ENCODE measurements at places on chromosomes 3 and 15.
A peak's percentile ranks its signal among the peaks of the same experiment; 100 is the strongest.

GRCh38 chr3:161602475-161602874 lies 105.9 kb downstream of the OTOL1 start:
- no peak for DNase-seq

- DNase-seq: no peak
These were observed 71.8 kb upstream of the NDUFB4 start for GRCh38 chr3:120524171-120524923.

- no peak for DNase-seq
These were observed 208.8 kb downstream of the OSBPL10 start for GRCh38 chr3:31772272-31772671.

GRCh38 chr15:68632101-68632500 lies 53.3 kb downstream of the CORO2B start:
- DNase-seq: no peak

DNA sequence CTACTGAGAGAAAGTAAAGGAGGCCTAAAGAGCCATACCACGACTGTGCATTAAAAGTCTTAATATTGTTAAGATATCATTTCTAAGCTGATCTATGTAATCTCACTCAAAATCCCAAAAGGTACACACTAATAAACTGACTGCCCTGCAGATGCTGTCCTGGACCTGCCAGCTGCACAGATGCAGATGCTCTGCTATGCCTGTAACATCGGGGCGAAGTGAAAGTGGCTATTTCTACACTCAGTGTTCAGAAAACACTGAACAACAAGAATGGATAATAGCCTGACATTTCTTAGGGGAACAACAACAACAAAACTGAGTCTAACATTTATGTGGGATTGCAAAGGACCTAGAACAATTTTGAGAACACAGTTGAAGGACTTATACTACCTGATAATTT lies 31.9 kb downstream of the RAD18 start:
- DNase-seq: no peak

GRCh38 chr15:77409259-77410156 lies 10.4 kb downstream of the PEAK1 start:
- DNase-seq: no peak

DNA sequence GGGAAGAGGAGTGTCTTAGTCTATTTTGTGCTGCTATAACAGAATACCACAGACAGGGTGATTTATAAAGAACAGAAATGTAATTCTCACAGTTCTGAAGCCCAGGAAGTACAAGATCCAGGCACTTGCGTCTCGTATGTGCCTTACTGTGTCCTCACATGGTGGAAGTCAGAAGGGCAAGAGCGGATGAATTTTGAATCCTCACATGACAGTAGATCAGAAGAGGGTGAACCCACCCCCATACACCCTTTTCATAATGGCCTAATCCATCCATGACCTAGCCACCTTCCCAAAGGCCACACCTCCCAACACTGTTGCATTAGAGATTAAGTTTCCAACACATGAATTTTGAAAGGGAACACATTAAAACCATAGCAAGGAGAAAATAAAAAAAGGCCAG lies 18.7 kb upstream of the ANXA2 start:
- DNase-seq: no peak

DNA sequence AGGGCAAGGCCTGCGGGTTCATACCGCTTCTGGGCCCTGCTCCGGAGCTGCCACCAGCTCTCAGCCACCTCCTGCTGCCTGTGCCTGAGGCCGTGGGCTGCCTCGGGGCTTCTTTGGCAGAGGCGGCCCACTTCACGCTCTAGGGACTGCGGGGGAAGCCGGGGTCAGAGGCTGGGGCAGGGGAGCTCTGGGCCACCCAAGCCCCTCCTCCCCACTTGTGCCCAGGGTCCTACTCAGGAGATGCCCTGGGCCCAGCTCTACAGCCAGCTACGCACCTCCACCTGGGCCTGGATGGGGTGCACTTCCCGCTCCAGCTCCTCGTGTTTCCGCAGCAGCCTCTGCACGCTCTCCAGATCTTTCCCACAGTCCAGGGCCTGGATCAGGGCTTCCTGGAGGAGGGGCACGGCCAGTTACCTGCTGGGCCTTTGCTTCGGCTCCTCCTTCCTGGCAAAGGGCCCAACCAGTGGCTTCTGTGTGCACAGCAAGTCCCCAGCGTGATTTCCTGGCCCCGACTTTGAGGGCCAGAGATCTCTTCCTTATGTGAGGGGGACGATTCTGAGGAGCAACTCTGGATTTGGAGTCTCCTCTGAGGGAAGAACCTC lies 24.0 kb downstream of the PLA2G4B start:
- peak; percentile 88 for DNase-seq

- no peak for DNase-seq
These were observed 53.3 kb upstream of the CHMP2B start for GRCh38 chr3:87173776-87174175.

- DNase-seq: no peak
These were observed 28.2 kb downstream of the POMGNT2 start for GRCh38 chr3:43077707-43078106.

- no peak for DNase-seq
These were observed 2.0 kb upstream of the PAK2 start for GRCh38 chr3:196737655-196738054.

DNA sequence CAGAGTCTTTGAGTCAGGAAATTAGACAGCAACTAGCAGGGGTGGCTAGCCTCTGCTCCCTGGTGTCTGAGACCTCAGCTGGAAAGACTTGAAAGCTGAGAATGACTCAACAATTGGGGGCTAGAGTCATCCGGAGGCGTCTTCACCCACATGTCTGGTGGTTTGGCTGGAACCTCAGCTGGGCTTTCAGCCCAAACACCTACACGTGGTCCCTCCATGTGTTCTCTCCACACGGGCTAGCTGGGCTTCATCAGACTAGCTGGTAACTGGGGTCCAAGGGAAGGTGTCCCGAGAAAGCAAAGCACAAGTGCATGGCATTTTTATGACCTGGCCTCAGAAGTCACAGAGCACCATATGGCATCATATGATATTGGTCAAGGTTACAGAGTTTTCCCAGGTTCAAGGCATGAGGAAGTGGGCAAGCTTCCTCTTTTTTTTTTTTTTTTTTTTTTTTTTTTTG lies 19.9 kb upstream of the ABHD2 start:
- no peak for DNase-seq

DNA sequence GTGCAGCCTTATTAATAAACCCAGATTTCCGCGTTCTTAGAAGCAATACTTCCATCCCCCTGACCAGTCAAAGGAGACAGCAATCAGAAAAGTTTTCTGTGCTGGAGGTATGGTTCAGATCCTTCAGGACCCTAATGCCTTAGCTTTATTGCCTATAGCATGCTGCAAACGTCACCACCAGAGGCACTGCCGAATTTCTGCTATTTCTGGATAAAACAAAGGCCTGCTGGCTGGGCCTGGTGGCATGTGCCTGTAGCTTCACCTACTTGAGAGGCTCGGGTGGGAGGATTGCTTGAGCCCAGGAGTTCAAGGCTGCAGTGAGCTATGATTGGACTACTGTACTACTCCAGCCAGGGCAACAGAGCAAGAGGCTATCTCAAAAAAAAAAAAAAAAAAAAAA lies 407.2 kb downstream of the FOXP1 start:
- DNase-seq: no peak

- DNase-seq: no peak
These were observed 29.6 kb downstream of the TPM1 start for GRCh38 chr15:63072023-63072650.

GRCh38 chr3:151644986-151645385 lies 88.7 kb upstream of the AADACL2 start:
- DNase-seq: no peak

DNA sequence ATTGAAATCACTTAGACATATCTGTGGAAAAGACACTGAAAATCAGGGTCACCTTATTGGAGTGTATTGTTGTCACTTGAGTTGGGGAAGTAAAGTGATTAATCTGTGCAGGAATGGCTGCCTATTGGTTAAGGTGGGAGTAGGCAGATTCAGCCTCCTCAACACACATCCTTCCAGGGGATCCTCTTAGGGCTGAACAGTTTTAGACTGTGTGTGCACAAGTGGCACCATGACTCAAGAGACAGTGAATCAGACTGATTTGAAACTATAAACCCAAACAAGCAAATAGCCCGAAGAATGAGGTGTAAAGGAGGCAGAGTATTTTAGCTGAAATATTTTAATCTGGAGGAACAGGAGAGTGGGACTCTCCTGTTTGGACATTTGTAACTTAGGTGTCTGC lies 4.9 kb downstream of the ABHD17C start:
- no peak for DNase-seq

DNA sequence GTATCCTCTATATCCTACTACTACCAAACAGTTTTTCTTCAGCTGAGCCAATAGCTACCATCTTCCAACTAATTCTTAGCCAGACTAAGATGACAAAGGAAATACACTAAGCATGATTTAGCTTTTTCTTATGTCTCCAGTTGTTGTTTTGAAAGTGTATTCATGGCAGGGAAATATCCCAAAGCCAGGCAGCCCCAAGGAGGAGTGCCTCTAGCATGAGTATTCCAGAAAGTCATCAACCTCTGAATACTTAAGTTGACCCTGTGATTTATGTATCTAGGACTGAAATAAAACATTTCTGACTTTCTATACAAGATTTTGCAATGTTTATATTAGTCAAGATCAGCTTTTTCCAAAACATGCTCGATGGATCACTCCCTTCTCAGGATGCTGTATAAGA lies 449.1 kb downstream of the IL5RA start:
- no peak for DNase-seq

DNA sequence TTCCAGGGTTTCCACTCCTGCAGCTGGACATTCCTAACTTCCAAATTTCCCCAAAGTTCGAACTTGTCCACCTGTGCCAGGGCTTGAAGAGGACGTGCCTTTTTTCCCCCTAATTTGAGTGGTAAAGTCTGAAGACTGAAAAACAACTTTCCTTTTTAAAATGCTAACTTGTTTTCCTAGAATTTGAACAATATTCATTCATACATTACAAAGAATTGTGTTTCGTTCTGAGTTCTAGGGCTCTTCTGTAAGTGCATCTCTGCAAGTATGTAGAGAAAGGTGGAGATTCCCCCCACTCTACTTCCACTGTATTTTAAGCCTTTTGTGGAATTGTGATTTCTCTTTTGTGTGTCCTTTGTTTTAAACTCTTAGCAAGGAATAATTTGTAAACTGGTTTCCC lies 9.4 kb downstream of the DPH3 start:
- DNase-seq: no peak

DNA sequence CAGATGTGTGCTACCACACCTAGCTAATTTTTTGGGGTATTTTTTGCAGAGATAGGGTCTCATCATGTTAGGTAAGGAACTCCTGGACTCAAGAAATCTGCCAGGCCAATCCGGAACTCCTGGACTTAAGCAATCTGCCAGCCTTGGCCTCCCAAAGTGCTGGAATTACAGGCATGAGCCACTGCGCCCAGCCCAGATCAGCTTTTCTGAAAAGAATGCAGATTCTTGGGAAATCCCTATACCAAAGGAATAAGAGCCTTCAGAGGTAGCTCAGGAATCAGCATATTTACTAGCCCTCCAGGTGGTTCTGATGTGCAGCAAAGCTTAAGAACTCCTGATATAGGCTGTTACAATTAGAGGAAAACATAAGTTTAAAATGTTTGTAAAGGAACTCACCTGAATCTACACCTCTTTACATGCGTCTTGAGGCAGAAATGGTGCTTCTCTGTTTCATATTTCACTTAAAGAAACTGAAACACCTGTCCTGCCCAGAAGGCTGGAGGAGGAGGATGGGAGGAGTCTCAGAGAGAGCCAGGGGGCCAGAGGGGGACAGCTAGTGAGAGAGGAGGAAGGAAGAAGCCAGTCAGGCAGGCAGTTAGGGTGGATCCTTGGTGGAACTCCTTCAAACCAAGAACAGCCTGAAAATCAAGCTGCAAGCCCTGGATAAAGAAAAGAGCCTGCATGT lies at the start of gene XCR1:
XCR1 (minus strand) TSS at position 463 of the 685 bp plus-strand sequence. CDS start 5,536 bp downstream, outside the sequence.
- no peak for DNase-seq

- DNase-seq: no peak
These were observed 204.2 kb upstream of the ICE2 start for GRCh38 chr15:60683156-60683555.

DNA sequence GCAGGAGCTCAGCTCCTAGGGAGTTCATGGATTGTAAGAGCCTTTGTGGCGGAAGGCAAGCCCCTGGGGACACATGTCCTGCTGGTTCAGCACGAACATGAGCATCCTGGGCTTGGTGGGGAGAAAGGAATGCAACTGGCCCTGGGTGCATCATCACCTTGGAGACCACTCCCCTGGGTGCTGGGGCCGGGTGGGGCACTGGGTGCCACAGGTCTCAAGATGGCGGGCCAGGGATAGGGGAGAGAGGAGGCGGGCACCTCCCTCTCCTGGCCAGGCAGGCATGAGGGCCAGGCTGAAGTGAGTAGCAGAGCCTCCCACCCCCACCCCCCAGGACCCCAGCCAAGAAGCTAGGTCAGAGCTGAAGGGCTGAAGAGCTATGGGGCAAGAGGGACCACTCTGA lies 768 bp downstream of the PCBP4 start:
- DNase-seq: no peak

GRCh38 chr3:101518421-101518871 lies 5.4 kb upstream of the SENP7 start:
- DNase-seq: no peak

- peak; percentile 95 for DNase-seq
These were observed 4.1 kb upstream of the SKOR1 start for GRCh38 chr15:67820992-67821783.

DNA sequence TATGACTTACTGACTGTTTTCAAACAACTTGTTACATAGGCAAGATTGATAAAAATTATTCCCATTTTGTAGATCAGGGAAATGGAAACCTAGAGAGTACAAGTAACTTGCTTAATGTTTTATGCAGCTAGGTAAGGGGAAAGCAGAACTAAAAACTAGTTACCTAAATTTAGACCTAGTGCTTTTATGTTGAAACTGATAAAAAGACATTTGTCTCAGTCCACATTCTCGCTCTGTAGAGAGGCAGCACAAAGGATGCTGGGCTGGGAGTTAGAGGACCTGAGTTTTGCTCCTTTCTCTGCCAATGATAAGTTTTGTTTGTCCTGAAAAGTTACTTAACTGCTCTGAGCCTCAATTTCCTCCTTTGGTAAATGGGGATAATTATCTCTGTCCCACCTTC lies 17.4 kb downstream of the TIMP4 start:
- no peak for DNase-seq

- no peak for DNase-seq
These were observed 270.7 kb upstream of the LRTM1 start for GRCh38 chr3:55198554-55198953.

DNA sequence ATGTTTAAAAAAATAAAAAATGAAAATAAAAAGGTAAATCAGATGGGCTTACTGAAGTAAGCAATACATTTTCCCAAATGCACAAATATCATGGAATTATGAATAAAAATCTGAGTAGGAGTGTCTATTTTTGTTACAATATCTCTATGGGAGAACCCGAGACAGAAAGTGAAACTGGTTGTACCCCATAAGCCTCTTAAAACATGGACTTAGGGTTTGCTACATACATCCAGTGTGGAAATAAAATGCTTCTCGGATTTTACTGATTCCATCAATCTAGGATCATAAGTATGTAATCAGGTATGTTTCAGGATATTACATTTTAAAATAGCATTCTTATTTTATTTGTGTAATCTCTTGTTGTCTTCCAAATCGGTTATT lies 177.8 kb upstream of the CDIN1 start:
- no peak for DNase-seq

Measured in H7 (cell line).